ENCODE measurements at places on chromosomes 11 and 22. TPM values are rescaled to one million over a fixed set of nuclear protein-coding genes. Genes with fewer than 3 reads are reported as not detected.

TSPAN18 gene
- total RNA-seq = 25.3 TPM

DNA sequence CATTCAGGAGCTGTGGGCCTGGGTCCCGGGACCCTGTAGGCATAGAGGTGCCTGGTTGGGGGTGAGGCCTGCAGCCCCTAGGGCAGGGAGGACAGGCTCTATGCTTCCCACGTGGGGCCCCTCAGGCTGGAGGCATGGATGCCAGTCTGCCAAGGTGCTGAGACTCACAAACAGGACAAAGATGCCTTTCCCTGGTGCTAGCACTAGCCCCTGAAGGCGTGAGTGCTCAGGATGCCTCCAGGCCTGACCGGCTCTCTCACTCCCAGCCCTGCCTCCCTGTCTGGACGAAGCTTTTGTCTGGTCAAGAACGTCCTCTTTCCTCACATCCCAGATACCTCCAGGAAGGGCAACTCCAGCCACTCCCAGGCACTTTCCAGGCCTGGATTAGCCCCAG, 2.1 kb downstream of the CDC42BPG start:
- no peak for DNase-seq

GRCh38 chr22:47600791-47601625, 838.6 kb downstream of the TBC1D22A start:
- DNase-seq = no peak

GRCh38 chr22:45608763-45609180, 62.9 kb upstream of the ATXN10 start:
- no peak for DNase-seq

SLC22A8 gene
- not detected for total RNA-seq

DNA sequence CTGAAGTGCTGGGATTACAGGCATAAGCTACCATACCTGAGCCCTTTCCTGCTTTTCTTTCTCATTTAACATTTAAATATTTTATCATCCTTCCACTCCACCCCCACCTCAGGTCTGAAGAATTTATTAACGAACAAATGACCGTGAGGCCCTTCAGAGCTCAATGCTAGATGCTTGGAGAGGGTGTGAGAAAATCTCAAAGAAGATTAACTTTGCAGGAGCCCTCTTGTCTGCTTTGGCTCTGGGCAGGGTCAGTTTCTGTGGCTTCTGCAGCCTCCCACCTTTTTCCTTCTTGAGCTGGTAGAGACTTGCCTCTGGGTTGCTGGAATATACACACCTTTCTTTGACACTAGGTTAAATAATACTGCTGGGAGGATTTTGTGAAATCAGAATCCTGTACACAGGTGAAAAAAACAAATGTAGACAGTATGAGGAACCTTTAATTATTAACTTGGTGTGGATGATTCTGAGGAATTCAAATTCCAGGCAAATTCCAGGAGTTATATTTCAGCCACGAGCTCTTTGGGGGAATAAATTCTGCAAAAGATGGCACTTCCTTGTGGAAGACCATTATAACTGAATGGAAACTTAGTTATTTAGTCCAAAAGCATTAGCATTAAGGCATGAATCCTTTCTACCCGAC, 3.4 kb upstream of the ZBTB44 start:
- no peak for DNase-seq

DNA sequence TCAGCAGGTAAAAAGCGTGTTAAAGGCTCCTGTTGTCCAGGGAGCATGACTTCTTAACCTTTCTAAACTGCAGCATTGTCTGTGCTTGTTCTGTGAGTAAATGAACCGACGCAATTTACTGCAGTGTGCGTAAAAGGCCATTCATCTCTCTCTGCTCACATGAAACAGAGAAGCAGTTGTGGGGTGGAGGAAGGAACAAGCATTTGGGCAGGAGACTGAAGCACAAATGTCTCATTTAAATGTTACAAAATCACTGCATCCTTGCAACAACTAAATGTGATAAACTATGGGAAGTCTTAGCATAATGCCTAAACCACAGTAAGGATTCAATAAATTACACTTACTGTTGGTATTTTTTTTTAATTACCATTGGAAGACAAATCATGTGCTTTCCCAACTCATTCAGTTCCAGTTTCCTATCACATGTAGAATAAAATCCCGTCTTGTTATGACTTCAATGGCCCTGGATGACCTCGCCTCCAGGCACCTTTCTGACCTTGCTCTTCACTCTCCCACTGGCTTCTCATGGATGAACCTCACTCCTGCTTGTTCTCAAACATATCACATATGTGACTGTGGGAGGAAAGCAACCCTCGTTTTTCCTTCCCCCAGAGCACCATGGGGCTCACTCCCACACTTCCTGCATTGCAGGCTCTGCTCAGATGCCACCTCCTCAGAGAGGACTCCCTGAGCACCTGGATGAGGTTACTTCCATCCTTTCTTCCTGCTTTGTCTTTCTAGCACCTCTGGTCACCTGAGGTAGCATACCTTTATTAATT, 21.6 kb upstream of the RFPL2 start:
- DNase-seq = no peak

DNA sequence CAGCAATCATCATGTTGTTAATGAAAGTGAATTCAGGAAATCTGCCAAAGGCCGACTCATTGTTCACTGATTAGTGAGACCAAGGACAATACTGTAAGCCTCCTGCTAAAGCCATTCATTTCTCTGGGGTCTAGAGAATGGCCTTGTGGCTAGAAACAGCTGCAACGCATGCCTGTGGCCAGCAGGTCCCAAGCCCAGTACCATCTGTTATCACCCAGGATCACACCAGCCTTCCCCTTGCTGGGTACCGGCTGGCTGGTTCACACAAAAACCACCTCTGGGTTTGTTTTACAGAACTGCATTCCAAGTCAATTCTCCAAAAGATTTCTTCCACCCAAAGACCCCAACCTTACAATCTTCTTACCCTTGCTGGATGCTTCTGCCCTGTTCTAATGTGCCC, 1.1 kb downstream of the PLAAT5 start:
- peak; percentile 64 for DNase-seq
